ENCODE measurements at places on chromosomes 5 and 9.

DNA sequence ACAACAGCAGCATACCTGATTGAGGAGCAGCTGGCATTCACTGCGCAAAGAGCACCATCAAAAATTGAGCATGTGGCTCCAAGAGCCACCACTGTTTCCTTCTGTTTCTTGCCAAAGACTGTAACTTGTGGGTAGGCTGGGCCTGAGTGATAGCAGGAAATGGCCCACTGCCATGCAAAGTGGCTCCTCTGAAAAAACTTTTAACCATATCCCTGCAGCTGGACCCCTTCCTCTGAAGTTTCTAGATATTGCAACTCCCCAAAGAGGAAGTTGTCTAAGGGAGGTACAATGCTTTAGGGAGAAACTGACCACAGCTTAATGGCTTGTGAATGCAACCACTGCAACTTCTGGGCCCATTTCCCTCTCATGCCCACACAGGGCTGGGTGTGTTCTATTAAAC is 355.4 kb upstream of the PDE4D start:
- DNase-seq, result no peak

DNA sequence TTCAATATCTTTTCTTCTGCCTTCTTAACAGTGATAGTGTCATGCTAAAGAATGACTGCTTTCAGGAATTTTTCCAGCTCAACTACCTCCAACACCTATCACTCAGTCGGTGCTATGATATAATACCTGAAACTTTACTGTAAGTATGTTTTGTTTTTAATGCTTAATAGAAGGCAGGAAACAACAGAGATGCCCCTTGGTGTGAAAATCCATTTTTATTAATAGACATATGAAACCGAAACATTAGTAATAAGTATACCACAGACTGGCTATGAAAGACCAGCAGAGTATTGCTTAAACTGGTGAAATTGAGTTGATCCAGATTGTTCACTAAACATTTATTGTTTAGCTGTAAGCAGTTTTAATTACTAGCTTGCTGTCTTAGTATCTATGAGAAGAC is 25.2 kb downstream of the SKP2 start:
- no peak for DNase-seq

- no peak for DNase-seq
Measured at GRCh38 chr5:159593518-159594073, 263.3 kb upstream of the IL12B start.

- DNase-seq, result no peak
Measured at GRCh38 chr9:131876486-131876885, 136.6 kb upstream of the RAPGEF1 start.

- no peak for DNase-seq
Measured at GRCh38 chr5:144040615-144041305, 129.7 kb downstream of the YIPF5 start.

DNA sequence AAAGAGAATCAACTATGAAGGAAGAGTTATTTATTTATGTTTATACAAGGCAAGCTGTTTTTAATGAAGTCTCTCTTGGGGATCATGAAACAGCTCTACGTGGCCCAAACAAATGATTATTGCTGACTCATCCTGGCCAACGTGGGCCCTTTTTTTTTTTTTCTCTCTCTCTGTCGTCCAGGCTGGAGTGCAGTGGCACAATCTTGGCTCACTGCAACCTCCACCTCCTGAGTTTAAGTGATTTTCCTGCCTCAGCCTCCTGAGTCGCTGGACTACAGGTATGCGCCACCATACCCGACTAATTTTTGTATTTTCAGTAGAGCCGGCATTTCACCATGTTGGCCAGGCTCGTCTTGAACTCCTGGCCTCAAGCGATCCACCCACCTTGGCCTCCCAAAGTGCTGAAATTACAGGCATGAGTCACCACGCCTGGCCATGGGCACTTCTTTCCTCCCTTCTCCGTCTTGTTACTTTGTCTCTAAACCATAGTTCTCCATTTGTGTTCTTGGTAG is 98.3 kb downstream of the BASP1 start:
- DNase-seq, result no peak

- peak; percentile 23 for DNase-seq
Measured at GRCh38 chr5:23089286-23089685, 236.1 kb upstream of the CDH12 start.

Measured in cerebellar cortex (tissue), 1 donor.